Smooth muscle cell of the pulmonary artery (primary cell): ENCODE measurements at places on chromosomes 11 and 22. TPM values are rescaled to one million over a fixed set of nuclear protein-coding genes. Genes with fewer than 3 reads are reported as not detected.

The NLRP14 gene
- total RNA-seq: 0.07 and 0.10 TPM in 2 replicates

The DAGLA gene
- 3.8 and 4.4 TPM in 2 replicates for total RNA-seq

The MOV10L1 gene
- total RNA-seq: 1.5 and 1.7 TPM in 2 replicates

The FOLR2 gene
- not detected in 2 replicates for total RNA-seq

The KCNK4 gene
- total RNA-seq: 0.13 and 0.20 TPM in 2 replicates
